Fibroblast of lung (primary cell): ENCODE measurements at places on chromosomes 7 and 10. TPM values are rescaled to one million over a fixed set of nuclear protein-coding genes. Genes with fewer than 3 reads are reported as not detected.

The CARD11 gene
- total RNA-seq, result not detected in 2 replicates

The NET1 gene
- 32.1 and 45.4 TPM in 2 replicates for total RNA-seq

The DYDC2 gene
- not detected in 2 replicates for total RNA-seq

The JMJD1C gene
- total RNA-seq, result 50.3 and 67.0 TPM in 2 replicates

The GPR26 gene
- total RNA-seq, result not detected in 2 replicates
